GM19239 (cell line): ENCODE measurements at places on chromosomes 1 and 21.

- no peak for DNase-seq
Observed at GRCh38 chr1:156104065-156104810, 10.3 kb upstream of the LMNA start.

- DNase-seq: no peak
Observed at GRCh38 chr1:91552091-91552490, 51.4 kb downstream of the CDC7 start.

GRCh38 chr1:145885738-145886287 lies at the start of gene ANKRD35:
Gene ANKRD35 (minus strand): TSS chr1:145885866. CDS start chr1:145885758, 108 bp downstream.
- DNase-seq: peak; percentile 96

DNA sequence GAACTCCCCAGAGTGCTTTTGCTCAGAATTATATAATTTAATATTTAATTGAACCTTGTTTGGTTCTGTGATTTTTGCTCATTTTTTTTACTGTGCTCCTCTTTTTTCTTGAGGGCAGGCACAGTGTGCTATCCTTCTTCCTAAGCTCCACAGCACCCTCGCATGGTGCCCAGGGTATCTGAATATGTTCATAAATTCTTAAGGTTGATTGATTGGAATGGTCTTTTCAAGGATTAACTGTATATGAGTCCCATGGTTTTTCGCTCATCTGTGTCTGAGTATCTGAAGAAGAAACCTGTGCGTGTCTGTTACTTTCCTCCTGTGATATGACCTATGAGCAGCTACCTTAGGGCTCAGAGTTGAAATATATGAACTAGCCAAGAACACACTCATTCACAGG lies 393.7 kb downstream of the HLX start:
- DNase-seq: no peak

DNA sequence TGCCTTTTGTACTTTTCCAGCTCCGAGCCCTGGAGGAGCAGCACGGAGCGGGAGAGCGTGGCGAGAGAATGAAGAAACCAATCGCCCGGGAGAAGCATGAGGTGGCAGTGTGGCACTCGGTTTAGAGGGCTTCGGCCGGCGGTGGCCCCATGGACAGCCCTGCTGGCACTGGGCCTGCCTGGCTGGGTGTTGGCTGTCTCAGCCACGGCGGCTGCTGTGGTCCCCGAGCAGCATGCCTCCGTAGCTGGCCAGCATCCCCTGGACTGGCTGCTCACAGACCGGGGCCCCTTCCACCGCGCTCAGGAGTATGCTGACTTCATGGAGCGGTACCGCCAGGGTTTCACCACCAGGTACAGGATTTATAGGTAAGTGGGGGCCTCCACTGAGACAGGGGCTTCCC lies 59.0 kb downstream of the BRINP2 start:
- DNase-seq: no peak

GRCh38 chr21:33078907-33079582 lies 9.1 kb downstream of the OLIG1 start:
- peak; percentile 83 for DNase-seq

DNA sequence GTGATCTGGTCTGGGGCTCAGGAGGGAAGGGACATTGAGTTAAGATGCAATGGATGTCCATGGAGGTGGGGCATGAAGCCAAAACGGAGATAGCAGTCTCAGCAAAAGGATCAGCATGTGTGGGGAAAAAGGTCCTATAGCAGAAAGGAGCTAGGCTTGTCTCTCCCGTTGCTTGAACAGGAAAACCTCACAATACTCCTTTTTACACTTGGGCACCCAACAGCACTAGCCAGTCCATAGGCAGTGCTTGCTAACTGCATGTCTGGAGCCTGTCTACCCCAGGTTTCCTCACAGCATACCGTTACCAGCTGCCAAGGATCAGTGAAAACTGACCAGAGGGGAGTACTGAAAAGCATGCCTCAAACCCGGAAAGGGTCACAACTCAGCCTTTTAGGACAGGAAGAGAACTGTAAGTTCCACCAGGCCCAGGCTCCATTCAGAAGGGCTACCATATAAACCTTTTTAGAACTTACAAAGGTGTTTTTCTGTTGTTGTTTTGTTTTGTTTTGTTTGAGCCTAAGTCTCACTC lies 78.6 kb downstream of the JAK1 start:
- no peak for DNase-seq

GRCh38 chr1:37817481-37817880 lies 9.5 kb upstream of the YRDC start:
- no peak for DNase-seq

DNA sequence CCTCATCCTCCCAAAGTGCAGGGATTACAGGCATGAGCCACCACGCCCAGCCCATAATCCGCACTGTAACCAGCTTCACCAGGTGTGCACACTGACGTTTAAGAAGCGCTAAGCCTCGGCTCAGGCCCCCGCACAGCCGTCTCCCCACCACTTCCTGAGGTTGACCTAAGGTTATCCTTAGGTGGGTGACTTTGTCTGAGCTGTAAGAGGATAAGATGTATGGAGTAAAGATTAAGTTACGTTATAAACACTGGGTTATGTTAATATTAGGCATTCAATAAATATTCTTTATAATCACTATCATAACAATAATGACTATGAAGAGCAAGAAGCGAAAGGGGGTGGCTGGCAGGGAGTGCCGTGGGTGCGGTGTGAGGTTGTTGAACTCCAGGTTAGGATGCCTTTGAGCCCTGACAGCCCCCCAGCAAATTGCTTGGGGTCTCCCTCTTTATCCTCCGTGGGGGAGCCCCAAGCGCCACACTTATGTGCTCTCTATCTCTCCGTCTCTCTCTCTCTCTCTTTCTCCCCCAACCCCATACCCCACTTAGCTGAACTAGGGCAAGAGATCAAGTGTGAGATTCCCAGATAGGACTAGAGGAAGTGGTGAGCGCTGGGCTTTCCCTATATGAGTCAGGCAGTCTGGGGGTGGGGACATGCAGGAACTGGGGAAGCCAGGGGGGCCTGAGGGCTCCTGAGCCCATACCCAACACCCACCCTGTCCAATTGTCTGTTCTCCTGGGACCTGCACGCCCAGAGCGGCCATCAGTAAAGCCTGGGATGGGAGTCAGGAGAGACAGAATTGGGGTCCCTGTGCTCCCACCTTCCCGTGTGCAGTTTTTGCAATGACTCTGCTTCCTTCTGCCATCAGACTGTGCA lies 7.6 kb downstream of the EFHD2 start:
- no peak for DNase-seq

GRCh38 chr21:29157080-29157479 lies 26.6 kb downstream of the MAP3K7CL start:
- no peak for DNase-seq

- no peak for DNase-seq
Observed at GRCh38 chr1:66618390-66618789, 84.4 kb downstream of the SGIP1 start.

- peak; percentile 36 for DNase-seq
Observed at GRCh38 chr1:7783178-7783711, 846 bp upstream of the PER3 start.
